GM23338 (cell line): ENCODE measurements at places on chromosomes 12 and 14. TPM values are rescaled to one million over a fixed set of nuclear protein-coding genes. Genes with fewer than 3 reads are reported as not detected.

- H3K27me3 ChIP-seq: no peaks in the 10 kb centered on the region
- no peak for DNase-seq
- H3K27ac ChIP-seq: no peak overlapping the region
- H3K4me1 ChIP-seq: no peaks in the 10 kb centered on the region
- no peak overlapping the region for H3K4me3 ChIP-seq
These were observed 32.8 kb upstream of the KLHL42 start for GRCh38 chr12:27747111-27747820.

DNA sequence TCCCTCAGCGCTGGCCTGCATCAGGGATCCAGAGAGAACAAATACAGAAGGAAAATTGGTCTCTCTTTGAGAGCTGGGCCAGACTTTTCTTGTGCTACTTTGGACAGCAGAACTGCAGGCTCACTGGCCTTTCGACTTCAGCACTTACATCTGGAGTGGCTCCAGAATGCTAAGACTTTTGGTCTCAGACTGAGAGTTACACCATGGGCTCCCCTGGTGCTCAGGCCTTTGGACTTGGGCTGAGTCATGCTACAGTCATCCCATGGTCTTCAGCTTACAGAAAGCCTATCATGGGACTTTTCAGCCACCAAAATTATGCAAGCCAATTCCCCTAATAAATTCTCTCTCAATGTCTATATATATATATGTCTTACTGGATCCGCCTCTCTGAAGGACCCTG lies 9.0 kb upstream of the CD163 start:
- no peak overlapping the region for H3K4me3 ChIP-seq
- no peaks in the 10 kb centered on the region for H3K27me3 ChIP-seq
- peak; percentile 11 for DNase-seq
- H3K27ac ChIP-seq: no peak overlapping the region
- H3K36me3 ChIP-seq: no peaks in the 10 kb centered on the region

- DNase-seq: no peak
- peaks cover 16% of the 10 kb centered on the region; the same call in 1 of the 2 replicates for H3K36me3 ChIP-seq
- H3K4me3 ChIP-seq: no peak overlapping the region
- no peaks in the 10 kb centered on the region for H3K27me3 ChIP-seq
- no peaks in the 10 kb centered on the region for H3K4me1 ChIP-seq
- H3K27ac ChIP-seq: no peak overlapping the region
These were observed 15.0 kb upstream of the NR2C1 start for GRCh38 chr12:95088379-95088778.

DNA sequence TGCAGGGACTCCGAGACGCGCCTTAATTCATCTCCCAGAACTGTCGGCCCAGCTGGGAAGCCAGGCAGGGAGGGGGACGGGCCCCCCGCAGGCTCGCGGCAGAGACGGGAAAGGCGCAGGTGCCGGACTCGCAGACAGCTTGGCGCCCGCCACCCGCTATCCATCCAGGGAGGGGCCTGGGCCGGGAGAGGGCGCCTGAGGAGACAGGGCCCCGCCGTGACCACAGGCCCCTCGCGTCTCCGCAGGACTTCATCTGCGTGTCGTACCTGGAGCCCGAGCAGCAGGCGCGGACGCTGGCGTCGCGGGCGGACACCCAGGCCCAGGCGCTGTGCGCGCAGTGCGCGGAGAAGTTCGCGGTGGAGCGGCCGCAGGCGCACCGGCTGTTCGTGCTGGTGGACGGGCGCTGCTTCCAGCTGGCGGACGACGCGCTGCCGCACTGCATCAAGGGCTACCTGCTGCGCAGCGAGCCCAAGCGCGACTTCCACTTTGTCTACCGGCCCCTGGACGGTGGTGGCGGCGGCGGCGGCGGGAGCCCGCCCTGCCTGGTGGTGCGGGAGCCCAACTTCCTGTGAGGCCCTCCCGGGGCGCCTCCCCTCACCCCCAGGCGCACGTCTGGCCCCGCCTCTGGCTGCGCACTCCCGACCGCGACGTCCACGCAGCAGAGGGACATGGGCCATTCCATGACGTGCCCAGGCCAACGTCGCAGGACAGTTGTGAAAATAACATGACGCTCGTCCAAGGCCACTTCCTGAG lies 60.6 kb downstream of the LGMN start:
- H3K4me3 ChIP-seq: peak overlapping the region; percentile 63
- DNase-seq: peak; percentile 64
- peaks cover 23% of the 10 kb centered on the region for H3K27me3 ChIP-seq
- no peaks in the 10 kb centered on the region for H3K4me1 ChIP-seq

DNA sequence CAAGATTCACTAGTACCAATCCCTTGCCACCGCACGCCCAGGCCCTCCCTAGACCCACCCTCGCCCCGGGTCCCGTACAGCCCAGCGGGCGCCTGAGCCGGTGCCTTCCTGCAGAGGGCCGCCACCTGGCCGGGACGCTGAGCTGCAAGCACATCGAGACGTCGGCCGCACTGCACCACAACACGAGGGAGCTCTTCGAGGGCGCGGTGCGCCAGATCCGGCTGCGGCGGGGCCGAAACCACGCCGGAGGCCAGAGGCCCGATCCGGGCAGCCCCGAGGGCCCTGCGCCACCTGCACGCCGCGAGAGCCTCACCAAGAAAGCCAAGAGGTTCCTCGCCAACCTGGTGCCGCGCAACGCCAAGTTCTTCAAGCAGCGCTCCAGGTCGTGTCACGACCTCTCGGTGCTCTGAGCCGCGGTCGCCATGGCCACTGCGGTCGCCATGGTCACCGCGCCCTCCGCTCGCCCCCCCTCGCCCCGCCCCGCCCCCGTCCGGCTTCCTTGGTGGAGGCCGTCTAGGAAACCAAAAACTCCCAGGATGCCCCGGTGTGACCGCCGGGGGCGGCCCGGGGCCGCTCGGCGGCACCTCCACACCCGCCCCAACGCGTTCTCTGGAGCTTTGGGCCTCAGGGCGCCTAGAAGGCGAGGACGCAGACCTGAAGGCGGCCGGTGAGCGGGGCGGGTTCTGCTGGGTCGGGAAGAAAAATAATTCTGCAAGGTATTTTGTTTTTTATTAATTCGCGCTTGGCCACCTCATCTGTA lies 3.7 kb downstream of the REM2 start:
- H3K27ac ChIP-seq: peak overlapping the region; percentile 71; the same call in 1 of the 2 replicates
- H3K4me1 ChIP-seq: peaks cover 27% of the 10 kb centered on the region
- DNase-seq: peak; percentile 88
- H3K27me3 ChIP-seq: peaks cover 17% of the 10 kb centered on the region

DNA sequence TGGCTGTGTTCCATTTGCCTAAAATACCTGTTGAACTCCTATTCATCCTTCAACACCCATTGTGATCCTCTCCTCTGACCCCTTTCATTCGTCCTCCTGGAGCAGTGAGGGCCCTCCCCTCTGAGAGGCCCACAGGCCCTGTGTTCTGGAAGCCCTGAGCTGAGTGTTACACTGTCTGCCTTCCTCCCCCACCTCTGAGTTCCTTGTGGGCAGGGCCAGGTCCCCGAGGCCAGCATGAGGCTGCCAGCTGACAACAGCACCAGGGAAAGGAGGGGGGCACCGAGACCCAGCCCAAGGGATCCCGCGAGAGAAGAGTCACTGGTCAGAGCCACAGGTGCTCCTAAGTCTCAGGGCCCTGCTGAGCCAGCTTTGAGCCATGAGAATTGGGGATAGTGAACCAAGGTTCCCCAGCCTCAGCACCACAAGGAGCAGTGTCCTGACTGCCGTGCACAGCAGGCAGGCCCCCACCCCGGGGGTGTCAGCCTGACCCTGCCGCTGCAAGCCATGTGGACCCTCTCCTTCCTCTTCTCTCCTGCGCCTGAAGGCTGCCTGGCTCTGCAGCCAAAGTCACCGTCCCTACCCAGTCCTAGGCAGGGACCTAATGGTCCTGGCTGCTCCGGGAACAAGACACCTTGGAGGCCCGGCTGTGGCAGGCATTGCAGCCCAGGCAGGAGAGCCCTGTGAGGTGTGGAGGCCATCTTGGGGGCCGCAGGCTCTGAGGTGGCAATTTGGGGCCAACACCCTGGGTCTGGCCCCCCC lies 52.5 kb downstream of the BEGAIN start:
- no peaks in the 10 kb centered on the region for H3K4me1 ChIP-seq
- DNase-seq: no peak
- H3K4me3 ChIP-seq: no peak overlapping the region
- no peaks in the 10 kb centered on the region for H3K27me3 ChIP-seq
- H3K36me3 ChIP-seq: no peaks in the 10 kb centered on the region

DNA sequence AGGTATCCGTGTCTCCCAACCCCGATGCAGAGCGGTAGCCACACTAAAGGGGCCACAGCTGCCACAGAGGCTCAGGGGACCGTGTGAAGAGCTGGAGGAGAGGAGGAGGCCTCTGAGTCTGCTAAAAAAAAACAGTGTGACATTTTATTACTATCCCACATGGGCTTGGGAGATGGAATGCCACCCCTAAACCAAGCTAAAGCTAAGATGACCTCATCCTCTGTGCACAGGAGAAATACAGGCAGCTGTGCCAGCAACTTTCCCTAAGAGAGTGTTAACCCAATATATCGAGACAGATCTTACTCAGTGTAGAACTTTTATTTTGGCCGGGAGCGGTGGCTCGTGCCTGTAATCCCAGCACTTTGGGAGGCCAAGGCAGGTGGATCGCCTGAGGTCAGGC lies 18.0 kb downstream of the BCL2L14 start:
- H3K27me3 ChIP-seq: no peaks in the 10 kb centered on the region
- H3K4me1 ChIP-seq: peaks cover 35% of the 10 kb centered on the region
- H3K27ac ChIP-seq: no peak overlapping the region
- no peaks in the 10 kb centered on the region for H3K36me3 ChIP-seq
- no peak for DNase-seq
- no peak overlapping the region for H3K4me3 ChIP-seq

- 0 out of 2 replicates have a peak, but pooled peaks cover 2% of the 10 kb centered on the region for H3K36me3 ChIP-seq
- no peak for DNase-seq
These were observed 129.2 kb upstream of the EVL start for GRCh38 chr14:99936056-99936455.

GRCh38 chr14:34223373-34224148 lies 238.5 kb downstream of the SPTSSA start:
- no peak overlapping the region for H3K4me3 ChIP-seq
- H3K4me1 ChIP-seq: peaks cover 18% of the 10 kb centered on the region; the same call in 1 of the 2 replicates
- H3K36me3 ChIP-seq: no peaks in the 10 kb centered on the region
- H3K27ac ChIP-seq: no peak overlapping the region
- peak; percentile 49 for DNase-seq

DNA sequence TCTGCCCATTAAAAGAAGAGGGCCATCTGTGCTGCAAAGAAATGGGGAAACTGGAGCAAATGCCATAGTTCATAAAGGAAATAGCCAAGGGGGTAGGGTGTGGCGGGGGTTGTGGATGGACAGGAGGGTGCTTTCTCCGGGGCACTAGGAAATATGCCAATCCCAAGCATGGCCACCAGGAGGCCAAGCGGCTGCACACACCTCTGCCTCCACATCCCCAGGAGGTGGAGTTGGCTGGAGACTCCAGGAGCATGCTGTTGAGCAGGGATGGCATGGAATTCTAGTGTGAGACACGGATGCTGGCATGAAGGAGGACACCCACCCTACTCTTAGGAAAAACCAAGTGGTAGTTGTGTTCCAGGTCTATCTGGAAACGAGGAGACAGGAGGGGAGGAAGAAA lies 25.2 kb downstream of the NID2 start:
- H3K4me1 ChIP-seq: no peaks in the 10 kb centered on the region
- DNase-seq: peak; percentile 75
- H3K27ac ChIP-seq: no peak overlapping the region

Gene PTPRO
- 1.5 and 5.4 TPM in 2 replicates for total RNA-seq

Gene LRRC74A
- total RNA-seq: not detected in 2 replicates

GRCh38 chr14:71225113-71225512 lies 317.9 kb downstream of the PCNX1 start:
- no peak overlapping the region for H3K27ac ChIP-seq
- H3K27me3 ChIP-seq: no peaks in the 10 kb centered on the region
- DNase-seq: no peak
- H3K36me3 ChIP-seq: no peaks in the 10 kb centered on the region
- H3K4me1 ChIP-seq: peaks cover 4% of the 10 kb centered on the region
- no peak overlapping the region for H3K4me3 ChIP-seq

DNA sequence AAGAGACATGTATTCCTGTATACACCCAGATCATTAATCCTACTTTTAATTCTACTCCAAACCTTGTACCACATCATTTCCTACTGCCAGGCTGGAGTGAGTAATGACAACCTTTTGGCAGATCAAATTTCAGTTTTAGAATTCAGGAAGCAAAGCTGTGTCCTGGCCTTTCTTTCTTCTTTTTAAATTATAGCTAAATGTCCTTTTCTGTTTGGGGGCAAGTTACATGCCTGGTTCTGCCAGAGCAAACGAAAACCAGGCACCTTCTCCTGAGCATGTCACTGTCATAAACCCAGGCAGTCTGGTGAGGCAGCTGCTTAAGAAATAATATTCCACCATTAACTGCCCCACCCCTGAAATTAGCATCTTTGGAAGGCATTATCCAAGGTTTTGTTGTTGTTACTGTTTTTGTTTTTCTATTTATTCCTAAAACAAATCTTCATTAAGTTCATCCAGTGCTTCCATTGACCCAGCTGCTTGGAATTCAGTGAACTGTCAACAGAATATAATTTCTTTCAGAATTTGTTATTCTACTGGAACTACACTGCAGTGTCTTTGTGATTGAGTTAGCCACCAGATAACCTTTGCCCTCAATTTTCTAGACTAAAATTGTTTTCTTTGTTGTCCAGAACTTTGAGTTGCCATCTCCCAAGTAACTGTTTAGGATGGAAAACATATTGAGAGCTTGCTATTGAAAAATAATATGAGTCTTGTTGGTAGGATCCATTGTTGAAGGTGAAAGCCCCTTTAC lies 33.2 kb downstream of the SAMD4A start:
- H3K27ac ChIP-seq: no peak overlapping the region
- H3K4me3 ChIP-seq: no peak overlapping the region
- no peaks in the 10 kb centered on the region for H3K27me3 ChIP-seq
- no peaks in the 10 kb centered on the region for H3K36me3 ChIP-seq

GRCh38 chr14:92407410-92407809 lies 84.4 kb downstream of the SLC24A4 start:
- H3K27me3 ChIP-seq: no peaks in the 10 kb centered on the region
- H3K27ac ChIP-seq: no peak overlapping the region
- H3K4me3 ChIP-seq: no peak overlapping the region
- H3K36me3 ChIP-seq: no peaks in the 10 kb centered on the region; the same call in 1 of the 2 replicates
- H3K4me1 ChIP-seq: peaks cover 7% of the 10 kb centered on the region; the same call in 1 of the 2 replicates
- no peak for DNase-seq

Gene SMIM41
- total RNA-seq: 0.12 and 0.66 TPM in 2 replicates

- H3K4me3 ChIP-seq: no peak overlapping the region
- H3K27ac ChIP-seq: no peak overlapping the region
- H3K36me3 ChIP-seq: no peaks in the 10 kb centered on the region
- no peak for DNase-seq
- H3K4me1 ChIP-seq: peaks cover 20% of the 10 kb centered on the region
These were observed 148.0 kb downstream of the FUT8 start for GRCh38 chr14:65560340-65561027.

GRCh38 chr14:59679872-59680271 lies 103.3 kb upstream of the CCDC175 start:
- H3K36me3 ChIP-seq: no peaks in the 10 kb centered on the region
- H3K4me1 ChIP-seq: peaks cover 4% of the 10 kb centered on the region; the same call in 1 of the 2 replicates
- no peaks in the 10 kb centered on the region for H3K27me3 ChIP-seq

Gene LGMN
- 83.5 and 120 TPM in 2 replicates for total RNA-seq
